Effector CD4-positive, alpha-beta T cell (primary cell): ENCODE measurements at places on chromosomes 12 and 14.

GRCh38 chr14:61608245-61609165 is 86.8 kb upstream of the HIF1A start:
- no peak for DNase-seq

GRCh38 chr14:36317650-36318049 is 2.8 kb downstream of the MBIP start:
- no peak for DNase-seq

- no peak for DNase-seq
Measured at GRCh38 chr12:49519574-49519936, 19.3 kb upstream of the KCNH3 start.

GRCh38 chr12:64883264-64884163 is 59.1 kb downstream of the TBC1D30 start:
- no peak for DNase-seq

DNA sequence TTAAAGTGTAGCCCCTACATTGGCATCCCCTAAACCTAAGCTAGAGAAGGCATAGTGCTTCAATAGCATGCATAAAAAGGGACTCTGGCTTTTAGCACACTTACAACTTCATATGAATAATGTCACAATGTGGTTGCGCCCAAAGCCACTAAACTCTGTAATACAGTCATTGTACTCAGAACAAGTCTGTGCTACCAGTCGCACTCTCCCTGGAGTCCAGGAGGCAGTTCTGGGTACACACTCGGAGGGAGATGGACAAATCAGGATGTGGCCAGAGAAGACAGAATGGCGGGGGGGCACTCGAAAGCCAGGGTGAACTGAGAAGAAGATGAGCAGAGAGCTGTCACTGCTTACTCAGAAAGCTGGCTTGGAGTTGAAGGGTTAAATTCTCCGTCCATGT is 10.6 kb downstream of the SAMD4A start:
- no peak for DNase-seq

DNA sequence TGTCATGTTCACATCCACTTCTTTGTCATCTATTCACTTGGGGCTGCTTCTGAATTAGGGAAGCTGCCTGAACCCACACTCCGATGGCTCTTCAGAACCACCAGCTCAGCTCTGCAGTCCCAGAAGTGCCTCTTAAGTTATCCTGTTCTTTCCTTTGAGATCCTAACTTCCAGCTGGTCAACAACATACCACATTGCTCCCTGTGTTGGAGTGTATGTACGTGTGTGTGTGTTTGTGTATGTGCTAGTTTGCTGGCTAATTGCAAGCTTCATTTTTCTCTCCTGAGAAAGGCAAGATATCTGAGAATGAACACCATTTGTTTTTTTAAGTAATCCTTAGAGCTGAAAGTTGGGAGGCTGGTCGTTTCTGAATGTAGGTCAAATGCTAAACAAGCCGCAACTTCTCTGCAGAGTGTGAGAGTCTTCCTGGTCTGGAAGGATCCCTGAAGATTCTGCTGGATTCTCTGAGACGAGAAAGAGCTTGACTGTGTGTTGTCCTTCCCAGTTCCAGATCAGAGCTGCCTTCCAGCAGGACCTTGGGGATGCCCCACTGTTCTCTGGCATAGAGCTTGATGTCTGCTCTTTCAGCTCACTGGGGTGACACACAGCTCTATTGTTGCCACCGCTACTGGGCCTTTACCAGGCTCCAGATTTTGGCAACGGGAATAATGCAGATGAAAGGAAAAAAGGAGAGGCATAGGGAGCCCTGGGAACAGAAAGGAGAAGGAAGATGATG is 839 bp downstream of the GSG1 start:
- no peak for DNase-seq

GRCh38 chr14:75430116-75430515 is 2.3 kb downstream of the JDP2 start:
- DNase-seq: no peak

GRCh38 chr12:19066475-19067001 is 63.0 kb upstream of the PLEKHA5 start:
- DNase-seq: no peak

DNA sequence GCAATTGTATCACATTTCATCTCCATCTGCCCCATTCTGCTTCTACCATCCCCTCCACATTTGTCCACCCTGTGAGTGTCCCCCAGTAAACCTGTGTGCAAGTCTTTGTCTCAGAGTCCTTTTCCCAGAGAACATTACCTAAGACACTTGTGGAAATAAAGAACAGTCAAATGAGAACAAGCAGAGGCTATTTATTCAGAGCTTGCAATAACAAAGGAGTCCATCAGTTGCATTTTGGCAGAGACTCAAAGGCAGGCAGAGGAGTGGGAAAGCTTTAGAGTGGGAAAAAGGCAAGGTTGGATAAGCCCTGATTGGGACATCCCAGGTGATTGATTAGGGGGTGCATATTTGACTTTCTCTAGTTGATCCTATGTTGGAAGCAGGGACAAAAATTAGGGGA is 18.2 kb upstream of the PPFIBP1 start:
- no peak for DNase-seq

- no peak for DNase-seq
Measured at GRCh38 chr14:81802341-81802740, 268.7 kb upstream of the SEL1L start.

DNA sequence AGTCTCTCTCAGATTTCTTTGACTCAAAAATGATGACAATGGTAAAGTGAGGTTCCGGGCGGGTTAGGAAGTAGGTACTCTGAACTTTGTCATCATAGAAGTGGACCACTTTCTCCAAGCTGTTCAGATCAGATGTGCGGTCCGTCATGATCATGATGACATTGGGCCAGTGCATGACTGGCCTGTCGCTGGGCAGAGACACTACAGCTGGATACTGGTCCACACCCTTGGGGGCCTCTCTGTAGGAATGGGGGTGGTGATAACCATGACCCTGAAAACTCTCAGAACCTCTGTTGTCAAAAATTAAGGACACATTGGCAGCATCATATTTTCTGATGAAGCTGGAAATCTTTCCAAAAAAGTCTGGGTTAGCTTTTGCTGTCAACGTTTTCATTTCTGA is 28.2 kb downstream of the KICS2 start:
- DNase-seq: no peak

DNA sequence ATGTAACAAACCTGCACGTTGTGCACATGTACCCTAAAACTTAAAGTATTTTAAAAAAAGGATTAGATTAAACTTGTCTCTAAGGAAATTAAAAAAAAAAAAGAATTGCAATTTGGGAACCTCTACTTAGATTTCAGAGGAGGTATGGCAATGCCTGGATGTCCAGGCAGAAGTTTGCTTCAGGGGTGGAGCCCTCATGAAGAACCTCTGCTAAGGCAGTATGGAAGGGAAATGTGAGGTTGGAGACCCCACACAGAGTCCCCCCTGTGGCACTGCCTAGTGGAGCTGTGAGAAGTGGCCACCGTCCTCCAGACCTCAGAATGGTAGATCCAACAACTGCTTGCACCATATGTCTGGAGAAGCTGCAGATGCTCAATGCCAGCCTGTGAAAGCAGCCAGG is 279.6 kb upstream of the CCDC196 start:
- DNase-seq: no peak

- DNase-seq: no peak
Measured at GRCh38 chr12:41108032-41108431, 80.1 kb upstream of the PDZRN4 start.

GRCh38 chr14:90487031-90487430 is 90.2 kb downstream of the CALM1 start:
- no peak for DNase-seq

GRCh38 chr12:104399740-104400612 is 56.8 kb upstream of the CHST11 start:
- DNase-seq: no peak
